Activated CD4-positive, alpha-beta T cell treated with anti-CD3 and anti-CD28 coated beads, Interleukin-2, amount 10 ng/mL, durations not matched to agents 24 days and 14 days (primary cell): ENCODE measurements at places on chromosomes 7 and 10. TPM values are rescaled to one million over a fixed set of nuclear protein-coding genes. Genes with fewer than 3 reads are reported as not detected.

DNA sequence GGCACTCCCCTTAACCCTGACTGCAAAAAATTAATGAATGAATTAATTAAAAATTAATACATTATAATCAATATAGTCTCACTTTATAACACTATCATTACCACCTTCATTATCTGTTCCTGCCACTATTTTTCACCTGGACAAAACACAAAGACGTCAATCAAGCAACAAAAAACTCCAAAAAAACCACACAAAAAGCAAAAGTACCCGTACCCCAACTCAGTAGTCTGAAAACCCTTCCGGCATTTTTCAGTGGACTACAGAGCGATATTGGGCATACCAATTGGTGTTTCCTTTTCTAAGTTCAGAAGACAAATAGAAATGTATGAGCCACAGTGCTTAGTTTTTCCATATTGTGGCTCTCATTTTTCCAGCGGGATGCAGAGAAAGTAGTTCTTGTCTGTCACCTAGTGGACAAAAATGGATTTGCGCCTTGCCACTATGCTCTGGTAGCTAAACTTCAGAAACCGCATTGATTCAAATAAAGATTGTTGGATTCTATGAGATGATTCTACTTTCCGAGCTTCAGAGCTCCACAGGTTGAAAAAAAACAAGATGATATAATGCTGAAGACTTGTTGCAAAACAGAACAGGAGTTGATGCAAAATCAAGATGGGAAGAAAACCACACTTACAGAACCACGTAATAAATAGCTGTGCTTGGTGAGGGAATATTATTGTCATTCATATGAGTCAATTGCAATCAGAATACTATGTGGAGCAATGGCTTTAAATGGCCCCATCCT is 50.6 kb upstream of the ITGB1 start:
- DNase-seq, result peak; percentile 88

GRCh38 chr10:129877773-129878371 is 86.2 kb downstream of the EBF3 start:
- peak; percentile 83 for DNase-seq

The SFRP4 gene
- not detected in 2 replicates for total RNA-seq

- DNase-seq, result no peak
Observed at GRCh38 chr7:7932553-7932952, 36.0 kb upstream of the GLCCI1 start.

The MGAM2 gene
- not detected in 2 replicates for total RNA-seq

- DNase-seq, result no peak
Observed at GRCh38 chr7:42549866-42550485, 313.0 kb upstream of the GLI3 start.

- DNase-seq, result no peak
Observed at GRCh38 chr10:3904419-3904960, 119.5 kb upstream of the KLF6 start.

GRCh38 chr7:125878988-125879387 is 949.4 kb upstream of the POT1 start:
- no peak for DNase-seq

DNA sequence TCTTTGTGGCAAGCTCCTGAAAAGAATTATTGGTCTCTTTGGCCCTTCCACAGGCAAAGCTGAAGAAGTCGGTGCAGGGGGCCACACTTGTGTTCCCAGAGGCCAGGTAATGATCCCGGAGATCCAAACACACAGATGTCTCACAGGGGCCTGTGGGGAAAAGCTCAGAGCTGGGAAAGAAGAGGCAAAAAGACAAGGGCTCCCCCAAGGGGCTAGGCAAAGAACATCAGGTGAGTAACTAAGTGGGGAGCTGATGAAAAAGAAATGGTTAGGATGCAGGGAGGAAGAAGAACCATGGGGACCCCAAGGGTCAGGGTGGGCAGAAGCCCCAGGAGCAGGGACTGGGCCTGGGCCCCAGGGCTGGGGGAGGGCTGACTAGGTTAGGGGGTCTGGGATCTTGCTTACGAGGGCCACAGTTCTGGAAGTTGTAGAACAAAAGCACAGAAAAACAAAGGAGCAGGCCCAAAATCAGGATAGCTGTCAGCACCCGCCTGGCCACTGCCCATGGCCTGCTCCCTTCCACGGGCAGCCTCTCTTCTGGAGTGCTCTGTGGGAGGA is 1.1 kb downstream of the KEL start:
- DNase-seq, result peak; percentile 62

- no peak for DNase-seq
Observed at GRCh38 chr7:107001490-107001889, 43.0 kb upstream of the PRKAR2B start.

The ATP6V0E2 gene
- 43.5 and 46.7 TPM in 2 replicates for total RNA-seq

DNA sequence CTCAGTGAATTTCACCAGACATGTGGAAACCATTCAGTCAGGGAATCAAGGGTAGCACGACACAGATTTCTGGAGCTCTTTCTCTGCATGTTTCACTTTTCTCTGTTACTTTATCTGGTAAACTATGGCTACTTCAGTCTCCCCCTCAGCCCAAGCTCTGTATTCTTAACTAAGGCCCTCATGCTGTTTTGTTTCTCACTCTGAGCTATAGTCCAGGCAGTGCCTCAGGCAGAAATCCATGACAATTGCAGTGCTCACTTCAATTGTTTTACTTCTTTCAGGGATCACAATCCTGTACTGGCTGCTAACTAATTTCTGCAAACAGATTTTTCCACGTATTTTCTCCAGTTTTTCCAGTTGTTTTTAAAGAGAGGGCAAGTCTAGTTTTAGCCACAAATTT is 1599.9 kb upstream of the LRRTM3 start:
- DNase-seq, result no peak

The PIK3CG gene
- 28.1 and 29.2 TPM in 2 replicates for total RNA-seq
